ENCODE measurements at places on chromosomes 16 and 17.

DNA sequence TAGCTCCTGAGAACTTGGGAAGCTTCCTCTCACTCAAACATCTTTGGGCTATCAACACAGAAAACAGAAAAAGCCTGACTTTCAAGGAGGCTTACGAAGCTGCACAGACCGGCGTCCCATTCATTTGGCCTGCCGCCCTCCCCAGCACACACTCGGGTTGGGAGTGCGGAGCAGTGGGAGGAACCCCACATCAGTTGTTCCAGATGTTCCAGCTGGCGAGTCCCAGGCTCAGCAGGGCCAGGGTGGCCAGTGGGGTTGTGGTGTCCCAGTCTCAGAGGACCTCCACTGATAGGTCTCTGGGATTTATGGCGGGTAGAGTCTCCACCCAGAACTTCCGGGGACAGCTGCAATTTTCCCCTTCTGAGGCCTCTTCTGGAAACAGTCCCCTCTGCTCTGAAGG lies 43.1 kb upstream of the DLX4 start:
- DNase-seq: no peak

GRCh38 chr17:42521036-42521435 lies 15.0 kb upstream of the NAGLU start:
- no peak for DNase-seq

- peak; percentile 95 for DNase-seq
These were observed 32.8 kb upstream of the PAFAH1B1 start for GRCh38 chr17:2560658-2561057.

DNA sequence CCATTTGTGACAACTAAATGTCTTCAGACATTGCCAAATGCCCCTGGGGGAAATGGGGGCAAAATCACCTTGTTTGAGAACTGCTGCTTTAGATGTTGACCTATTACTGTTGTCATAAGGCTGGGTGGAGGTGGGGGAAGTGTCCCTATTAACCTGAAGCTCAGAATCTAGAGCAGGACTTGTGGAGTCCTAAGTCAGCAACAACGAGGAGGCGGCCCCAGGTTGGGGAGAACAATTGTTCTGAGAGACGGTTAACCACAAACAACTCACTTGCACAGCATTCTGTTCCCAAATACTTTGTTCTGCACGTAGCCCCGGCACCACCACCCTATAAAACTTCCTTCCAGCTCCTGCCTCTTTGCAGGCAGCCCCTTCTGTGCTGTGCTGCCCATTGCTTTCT lies 32.5 kb downstream of the TEKT5 start:
- DNase-seq: no peak

GRCh38 chr17:69018022-69018615 lies 42.6 kb downstream of the ABCA9 start:
- DNase-seq: no peak

DNA sequence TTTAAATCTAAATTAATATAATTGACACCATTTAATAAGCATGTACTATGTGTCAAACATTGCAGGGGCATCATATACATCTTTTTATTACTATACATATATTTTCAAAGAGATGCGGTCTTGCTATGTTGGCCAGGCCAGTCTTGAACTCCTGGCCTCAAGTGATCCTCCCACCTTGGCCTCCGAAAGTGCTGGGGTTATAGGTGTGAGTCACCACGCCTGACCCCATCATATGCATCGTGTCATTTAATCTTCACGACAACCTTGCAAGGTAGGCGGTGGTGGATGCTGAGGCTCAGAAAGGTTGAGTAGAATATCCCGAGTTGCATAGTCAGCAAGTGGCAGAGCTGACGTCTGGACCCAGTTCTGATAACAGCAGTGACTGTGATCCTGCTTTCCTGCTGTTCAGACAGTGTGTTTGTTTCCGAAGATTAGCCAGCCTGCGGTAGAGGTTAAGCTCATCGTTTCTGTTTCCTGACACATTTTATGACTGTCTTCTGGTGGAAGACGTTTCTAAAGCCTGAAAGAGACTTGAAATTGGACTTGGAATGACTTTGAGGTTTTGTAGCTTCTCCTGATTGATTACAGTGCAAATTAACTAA lies 316.6 kb downstream of the SNX29 start:
- no peak for DNase-seq
